ENCODE measurements at places on chromosomes 3 and 15. TPM values are rescaled to one million over a fixed set of nuclear protein-coding genes. Genes with fewer than 3 reads are reported as not detected.

- no peak overlapping the region for H3K27ac ChIP-seq
- no peaks in the 10 kb centered on the region for H3K36me3 ChIP-seq
- no peak for DNase-seq
- no peaks in the 10 kb centered on the region for H3K27me3 ChIP-seq
These were observed 86.1 kb upstream of the BCL6 start for GRCh38 chr3:187831125-187832051.

DNA sequence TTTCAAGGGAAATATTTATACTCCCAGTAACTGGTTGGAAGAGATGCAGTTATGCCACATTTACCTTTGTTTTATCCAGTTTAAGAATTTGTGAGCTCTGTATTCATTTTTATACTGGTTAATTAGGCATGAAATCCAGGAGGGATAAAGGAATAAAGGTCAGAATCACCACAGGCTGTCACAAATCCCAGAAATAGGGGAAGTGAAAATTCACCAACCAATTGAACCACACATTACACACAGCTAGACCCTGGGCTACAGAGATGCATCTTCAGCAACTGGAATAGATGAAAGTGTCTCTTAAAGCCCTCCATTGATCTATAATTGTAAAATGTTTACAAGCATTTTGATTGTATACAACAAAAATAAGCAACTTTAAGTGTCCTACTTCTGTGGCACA lies 18.5 kb downstream of the SERPINI1 start:
- no peaks in the 10 kb centered on the region for H3K36me3 ChIP-seq
- H3K4me1 ChIP-seq: no peaks in the 10 kb centered on the region
- DNase-seq: no peak
- no peak overlapping the region for H3K27ac ChIP-seq
- no peaks in the 10 kb centered on the region for H3K27me3 ChIP-seq
- no peak overlapping the region for H3K4me3 ChIP-seq

GRCh38 chr3:114417265-114417664 lies 123.4 kb downstream of the TIGIT start:
- H3K4me3 ChIP-seq: no peak overlapping the region
- no peak for DNase-seq
- no peaks in the 10 kb centered on the region for H3K27me3 ChIP-seq
- peaks cover 19% of the 10 kb centered on the region for H3K4me1 ChIP-seq
- H3K27ac ChIP-seq: peak overlapping the region; percentile 64
- no peaks in the 10 kb centered on the region for H3K36me3 ChIP-seq

DNA sequence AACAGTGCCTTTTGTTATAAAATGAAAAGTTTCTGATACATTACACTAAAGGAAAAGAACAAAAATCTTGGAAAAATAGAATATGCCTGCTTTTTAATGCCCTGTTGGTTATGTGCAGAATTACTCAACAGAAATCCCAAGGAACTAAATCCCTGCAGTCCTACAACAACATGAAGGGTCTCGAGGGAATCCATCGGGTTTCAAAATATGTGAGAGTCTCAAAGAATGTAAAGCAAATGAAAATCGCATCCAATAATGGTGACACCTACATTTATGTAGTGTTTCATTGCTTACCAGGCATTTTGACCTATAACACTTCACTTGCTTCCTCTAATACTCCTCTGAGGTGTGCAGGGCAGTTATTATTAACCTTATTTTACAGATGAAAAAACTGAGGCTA lies 411.3 kb downstream of the FOXP1 start:
- H3K36me3 ChIP-seq: no peaks in the 10 kb centered on the region
- H3K27me3 ChIP-seq: no peaks in the 10 kb centered on the region
- peak overlapping the region; percentile 21 for H3K27ac ChIP-seq
- no peaks in the 10 kb centered on the region for H3K4me1 ChIP-seq
- H3K4me3 ChIP-seq: no peak overlapping the region

DNA sequence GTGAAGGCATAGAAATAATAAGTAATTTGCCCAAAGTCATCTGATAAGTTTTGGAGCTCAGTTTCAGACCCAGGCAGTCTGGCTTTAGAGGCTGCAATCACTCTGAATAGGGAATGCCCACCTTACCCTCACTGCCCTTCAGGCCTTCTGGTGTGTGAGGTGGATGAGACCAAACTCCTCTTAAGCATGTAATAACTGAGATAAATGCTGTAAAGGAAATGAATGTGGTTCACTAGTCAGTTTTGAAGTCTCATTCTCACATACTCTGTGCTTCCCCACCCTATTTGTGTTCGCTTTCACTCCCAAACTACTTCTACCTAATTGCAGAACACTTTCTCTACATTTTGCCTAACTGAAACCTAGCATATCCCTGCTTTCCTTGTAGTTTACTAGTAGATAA lies 144.1 kb downstream of the FILIP1L start:
- H3K4me3 ChIP-seq: no peak overlapping the region
- H3K36me3 ChIP-seq: no peaks in the 10 kb centered on the region
- H3K27me3 ChIP-seq: no peaks in the 10 kb centered on the region
- DNase-seq: no peak

DNA sequence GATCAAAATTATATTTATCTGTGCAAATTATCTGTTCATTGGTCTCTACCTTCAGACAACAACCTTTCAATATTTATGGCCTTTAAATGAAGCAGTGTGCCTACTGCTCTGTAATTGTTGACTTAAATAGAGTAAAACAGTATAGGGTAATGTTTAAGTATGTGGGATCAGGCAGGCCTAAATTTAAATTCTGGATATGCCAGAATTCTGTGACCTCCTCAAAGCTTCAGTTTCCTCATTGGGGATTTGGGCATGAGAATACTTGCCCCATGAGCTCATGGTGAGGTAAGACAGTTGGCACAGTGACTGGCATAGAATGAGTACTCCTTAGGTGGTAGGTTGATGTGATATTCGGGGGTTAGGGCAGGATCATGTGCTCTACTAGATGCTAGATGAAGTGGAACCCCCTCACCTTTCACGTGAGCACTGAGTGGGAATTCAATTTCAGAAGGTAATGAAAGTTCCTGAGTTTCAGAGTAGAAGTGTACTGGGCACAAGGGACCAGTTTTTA lies 14.9 kb downstream of the ARL8B start:
- H3K4me3 ChIP-seq: no peak overlapping the region
- H3K27me3 ChIP-seq: no peaks in the 10 kb centered on the region
- H3K36me3 ChIP-seq: no peaks in the 10 kb centered on the region
- H3K4me1 ChIP-seq: peaks cover 61% of the 10 kb centered on the region
- no peak for DNase-seq
- H3K27ac ChIP-seq: no peak overlapping the region

DNA sequence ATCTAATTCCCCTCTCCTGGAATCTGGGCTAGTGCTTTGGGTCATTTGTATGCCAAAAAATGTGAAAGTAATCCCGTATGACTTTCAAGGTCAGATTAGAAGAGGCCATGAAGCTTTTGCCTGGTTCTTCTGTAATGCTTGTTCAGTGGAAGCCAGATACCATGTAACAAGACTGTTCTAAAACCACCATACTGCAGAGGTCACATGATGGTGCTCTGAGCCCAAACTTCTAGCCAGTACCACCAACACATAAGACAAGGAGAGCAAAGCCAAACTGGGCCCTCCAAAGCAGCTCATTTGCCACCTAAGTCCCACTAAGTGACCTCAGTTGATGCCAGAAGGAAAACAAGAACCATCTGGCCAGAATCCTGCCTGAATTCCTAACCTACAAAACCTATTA lies 64.3 kb upstream of the MELTF start:
- H3K27ac ChIP-seq: no peak overlapping the region
- H3K36me3 ChIP-seq: no peaks in the 10 kb centered on the region
- DNase-seq: no peak
- H3K4me3 ChIP-seq: no peak overlapping the region

Gene KCNH8
- 1.0 TPM for total RNA-seq

All from thyroid gland (tissue), 4 donors.